Activated CD8-positive, alpha-beta memory T cell treated with anti-CD3 and anti-CD28 coated beads, Interleukin-2, amount 50 U/mL, for 48 hours (primary cell): ENCODE measurements at places on chromosomes 5 and 9.

DNA sequence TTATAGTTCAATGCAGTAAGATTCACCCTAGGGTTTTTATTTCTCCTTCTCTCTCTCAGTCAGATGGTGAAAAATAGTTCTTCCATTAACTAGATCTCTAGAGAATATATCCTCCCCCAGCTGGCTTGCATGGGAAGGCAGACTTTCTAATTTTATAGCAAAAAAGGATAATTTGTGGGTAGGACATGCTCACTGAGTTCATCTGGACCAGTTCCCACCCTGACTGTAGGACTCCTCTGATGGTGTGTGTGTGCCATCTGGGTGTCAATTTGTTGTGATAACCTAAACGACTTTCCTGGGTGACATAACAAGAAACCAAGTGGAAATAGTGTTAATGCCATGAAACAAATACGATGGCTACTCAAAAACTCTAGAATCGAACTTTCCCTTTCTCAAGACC is 44.9 kb downstream of the APBA1 start:
- DNase-seq = no peak

DNA sequence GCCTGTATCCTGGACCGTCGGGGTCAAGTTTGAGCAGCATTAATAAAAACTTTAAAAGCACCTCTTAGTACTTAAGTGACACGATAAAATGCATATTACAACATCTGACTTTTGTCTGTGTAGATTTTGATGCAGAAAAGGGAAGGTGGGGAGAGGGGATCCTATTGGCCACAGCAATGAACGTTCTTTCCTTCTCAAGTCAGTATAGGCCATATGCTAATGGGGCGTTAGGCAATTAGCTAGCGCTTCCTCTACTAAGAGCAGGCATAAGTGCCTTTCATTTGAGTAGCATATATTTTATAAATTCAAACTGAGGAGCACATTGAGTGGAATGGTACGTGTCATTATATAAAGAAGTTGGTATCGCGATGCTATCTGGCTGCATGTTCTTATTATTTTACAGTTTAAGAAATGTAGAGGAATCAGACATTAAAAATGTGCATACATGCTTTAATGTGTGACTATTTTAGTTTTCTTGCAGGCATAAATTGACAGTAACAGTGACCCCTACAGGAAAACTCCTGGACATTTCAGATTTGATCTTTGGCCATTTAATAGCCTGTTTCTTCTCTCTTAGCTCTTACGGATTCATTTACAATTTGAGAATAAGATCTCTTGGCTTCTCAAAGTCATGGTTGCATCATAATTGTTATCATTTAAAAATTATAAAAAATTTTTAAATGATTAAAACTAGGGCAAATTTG is 1.1 kb upstream of the GNA14 start:
- no peak for DNase-seq

GRCh38 chr5:58224661-58225060 is 235.2 kb downstream of the PLK2 start:
- DNase-seq = no peak

- DNase-seq = no peak
Observed at GRCh38 chr9:95420518-95420917, 96.3 kb downstream of the PTCH1 start.

DNA sequence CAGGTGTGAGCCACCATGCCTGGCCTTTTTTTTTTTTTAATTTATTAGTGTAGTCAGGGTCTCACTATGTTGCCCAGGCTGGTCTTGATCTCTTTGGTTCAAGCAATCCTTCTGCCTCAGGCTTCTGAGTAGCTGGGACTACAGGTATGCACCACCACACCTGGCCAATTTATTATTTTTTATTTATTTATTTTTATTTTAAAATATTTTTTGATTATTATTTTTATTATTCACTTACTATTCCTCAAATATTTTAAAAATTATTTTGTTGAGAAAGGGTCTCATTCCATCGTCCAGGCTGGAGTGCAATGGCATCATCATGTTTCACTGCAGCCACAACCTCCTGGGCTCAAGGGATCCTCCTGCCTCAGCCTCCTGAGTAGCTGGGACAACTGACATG is 49.7 kb upstream of the CHD1 start:
- DNase-seq = no peak

- no peak for DNase-seq
Observed at GRCh38 chr5:94376672-94377345, 241.6 kb downstream of the KIAA0825 start.

DNA sequence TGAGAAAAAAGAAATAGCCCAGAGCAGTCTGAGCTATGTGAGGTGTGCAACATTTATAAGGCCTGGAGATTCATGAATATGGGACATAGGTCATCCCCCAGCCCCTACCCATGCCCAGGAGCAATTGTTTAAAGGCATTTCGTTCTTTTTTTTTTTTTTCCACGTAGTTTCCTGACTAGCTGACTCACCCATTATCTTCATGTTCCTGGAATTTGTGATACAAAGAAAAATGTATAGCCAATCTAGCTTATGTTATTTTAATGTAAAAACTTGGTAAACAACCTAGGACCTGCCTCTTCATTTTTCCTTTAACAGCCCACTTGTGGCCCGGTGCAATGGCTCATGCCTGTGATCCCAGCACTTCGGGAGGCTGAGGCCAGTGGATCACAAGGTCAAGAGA is 81.3 kb downstream of the OSTF1 start:
- DNase-seq = no peak

DNA sequence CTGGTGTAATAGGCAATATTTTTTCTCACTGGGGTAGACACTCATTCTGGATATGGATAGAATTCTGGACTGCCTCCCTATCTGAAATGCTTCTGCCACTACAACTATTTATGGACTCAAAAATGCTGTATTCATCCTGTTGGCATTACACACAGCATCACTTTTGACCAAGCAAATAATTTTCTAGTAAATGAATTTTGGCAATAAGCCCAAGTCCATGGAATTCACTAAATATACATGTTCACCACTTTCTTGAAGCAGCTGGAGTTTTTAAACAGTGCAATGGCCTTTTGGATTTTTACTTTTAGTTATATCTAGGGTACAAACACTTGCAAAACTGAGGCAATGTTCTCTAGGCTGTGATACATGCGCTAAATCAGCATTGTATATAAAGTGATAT is 724.9 kb upstream of the EDIL3 start:
- no peak for DNase-seq

GRCh38 chr9:134967547-134967930 is 49.8 kb upstream of the FCN1 start:
- no peak for DNase-seq

DNA sequence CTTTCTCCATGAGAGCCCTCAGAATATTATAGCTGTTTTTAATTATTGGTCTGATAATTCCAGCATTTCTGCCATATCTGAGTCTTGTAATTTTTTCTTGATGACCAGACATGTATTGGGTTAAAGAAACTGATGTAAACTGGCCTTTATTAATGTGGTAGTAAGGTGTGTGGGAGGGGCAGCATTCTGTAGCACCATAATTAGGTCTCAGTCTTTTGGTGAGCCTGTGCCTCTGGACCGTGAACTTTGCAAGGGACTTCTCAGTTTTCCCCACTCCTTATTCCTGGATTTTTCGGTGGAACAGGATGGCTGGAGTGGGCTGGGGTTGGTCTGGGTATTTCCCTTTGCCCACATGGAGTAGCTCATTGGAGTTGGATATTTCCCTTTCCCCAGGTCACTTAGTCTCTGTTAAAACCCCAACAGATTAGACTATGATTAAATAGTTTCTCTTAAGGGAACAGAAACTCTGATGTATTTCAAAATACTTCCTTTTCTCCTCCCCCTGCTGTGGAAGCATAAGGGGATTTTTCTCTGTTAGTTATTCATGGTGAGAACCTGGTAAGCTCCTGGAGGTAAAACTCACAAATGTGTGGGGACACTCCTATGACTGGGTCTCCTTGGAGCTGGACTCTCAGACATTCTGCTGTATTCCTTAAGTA is 52.4 kb downstream of the FSD1L start:
- no peak for DNase-seq

- no peak for DNase-seq
Observed at GRCh38 chr5:114729986-114730385, 368.1 kb downstream of the KCNN2 start.

GRCh38 chr9:76996700-76997099 is 22.8 kb upstream of the FOXB2 start:
- DNase-seq = no peak

GRCh38 chr9:124928116-124928515 is 12.8 kb downstream of the GOLGA1 start:
- DNase-seq = no peak

DNA sequence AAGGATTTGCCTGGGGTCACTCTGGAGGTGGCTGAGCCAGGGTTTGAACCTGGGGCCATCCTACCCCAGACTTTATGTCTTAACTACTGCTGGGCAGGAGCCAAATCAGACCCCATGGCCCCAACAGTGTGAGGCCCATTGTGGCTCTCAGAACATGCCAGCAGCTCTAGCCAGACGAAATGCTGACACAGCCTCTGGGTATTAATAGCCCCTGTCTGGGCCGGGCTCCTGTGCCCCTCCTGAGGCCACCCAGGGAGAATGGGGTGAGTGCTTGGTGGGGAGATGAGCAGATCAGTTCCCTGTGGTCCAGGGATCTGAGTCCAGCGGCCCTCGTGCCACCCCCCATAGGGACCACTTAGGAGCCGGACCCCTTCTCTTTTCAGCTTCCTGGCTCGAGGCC is 2.2 kb upstream of the PLPP7 start:
- no peak for DNase-seq

DNA sequence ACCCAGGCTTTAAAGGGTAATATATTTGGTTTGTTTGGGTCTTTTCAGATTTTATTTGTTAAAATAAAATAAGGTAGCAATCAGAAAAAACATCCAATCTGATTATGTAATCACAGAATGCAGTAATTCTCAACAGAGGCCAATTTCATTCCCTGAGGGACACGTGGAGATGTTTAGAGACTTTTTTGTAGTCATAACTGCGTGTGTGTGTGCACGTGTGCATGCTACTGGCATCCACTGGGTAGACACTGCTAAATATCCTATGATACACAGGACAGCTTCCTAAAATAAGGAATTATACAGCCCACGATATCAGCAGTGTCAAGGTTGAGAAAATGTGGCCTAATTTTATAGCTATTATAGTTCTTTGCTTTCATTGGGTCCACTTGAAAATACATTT is 180.8 kb upstream of the KLF9 start:
- no peak for DNase-seq

- DNase-seq = no peak
Observed at GRCh38 chr9:38153910-38154291, 84.9 kb upstream of the SHB start.

- no peak for DNase-seq
Observed at GRCh38 chr5:5794118-5794560, 371.7 kb downstream of the ICE1 start.

- no peak for DNase-seq
Observed at GRCh38 chr5:32283539-32284377, 29.0 kb downstream of the MTMR12 start.

DNA sequence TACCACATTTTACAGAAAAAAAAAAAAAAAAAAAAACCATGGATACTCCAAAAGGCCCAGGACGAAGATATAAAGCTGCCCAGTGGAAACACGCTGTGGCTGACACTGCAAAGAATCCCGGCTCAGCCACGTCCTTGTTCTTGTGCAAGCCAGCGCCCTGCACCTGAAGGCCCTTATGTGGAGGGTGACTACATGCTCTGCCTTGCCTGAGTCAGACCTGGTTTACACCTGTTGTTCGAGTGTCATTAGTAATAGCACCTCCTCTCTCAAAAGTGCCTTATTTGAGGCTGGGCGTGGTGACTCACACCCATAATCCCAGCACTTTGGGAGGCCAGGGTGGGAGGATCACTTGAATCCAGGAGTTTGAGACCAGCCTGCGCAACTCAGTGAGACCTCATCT is 54.3 kb upstream of the ZSWIM6 start:
- no peak for DNase-seq

DNA sequence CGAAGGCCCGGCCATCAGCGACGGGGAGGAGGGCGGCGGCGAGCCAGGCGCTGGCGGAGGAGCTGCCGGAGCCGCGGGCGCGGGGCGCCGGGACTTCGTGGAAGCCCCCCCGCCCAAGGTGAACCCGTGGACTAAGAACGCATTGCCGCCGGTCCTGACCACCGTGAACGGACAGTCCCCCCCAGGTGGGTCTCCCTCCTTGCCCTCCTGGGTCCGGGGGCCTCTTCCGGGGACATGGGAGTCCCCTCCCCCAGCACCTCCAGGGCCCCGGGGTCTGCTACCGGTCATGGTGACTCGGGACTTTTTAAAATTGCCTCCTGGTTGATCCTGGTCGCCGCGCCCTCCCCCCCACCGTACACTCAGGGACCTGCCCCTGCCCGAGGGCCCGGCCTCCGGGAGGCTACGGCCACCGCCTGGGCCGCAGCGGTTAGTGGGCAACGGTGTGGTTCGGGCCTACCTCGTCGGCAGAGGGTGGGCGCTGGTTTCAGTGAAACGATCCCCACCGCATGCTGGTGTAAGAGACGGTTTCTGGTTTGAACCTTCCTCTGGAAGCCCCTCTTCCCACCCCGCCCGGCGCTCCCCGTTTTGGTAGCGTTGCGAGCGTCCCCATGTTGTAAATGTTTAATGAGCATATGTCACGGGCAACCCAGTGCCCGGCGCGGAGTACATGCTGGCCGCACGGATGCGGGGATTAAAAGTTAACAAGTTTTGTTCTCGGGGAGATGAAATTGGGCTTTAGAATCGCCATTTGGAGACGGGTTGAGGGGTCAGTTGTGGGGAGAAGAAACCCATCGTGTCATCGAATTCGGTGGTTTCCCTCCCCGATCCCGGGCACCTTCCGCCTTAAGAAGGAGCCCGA is 1.1 kb downstream of the LARP1 start:
- DNase-seq = peak; percentile 70

- DNase-seq = no peak
Observed at GRCh38 chr5:159833846-159834245, 82.4 kb upstream of the ADRA1B start.

DNA sequence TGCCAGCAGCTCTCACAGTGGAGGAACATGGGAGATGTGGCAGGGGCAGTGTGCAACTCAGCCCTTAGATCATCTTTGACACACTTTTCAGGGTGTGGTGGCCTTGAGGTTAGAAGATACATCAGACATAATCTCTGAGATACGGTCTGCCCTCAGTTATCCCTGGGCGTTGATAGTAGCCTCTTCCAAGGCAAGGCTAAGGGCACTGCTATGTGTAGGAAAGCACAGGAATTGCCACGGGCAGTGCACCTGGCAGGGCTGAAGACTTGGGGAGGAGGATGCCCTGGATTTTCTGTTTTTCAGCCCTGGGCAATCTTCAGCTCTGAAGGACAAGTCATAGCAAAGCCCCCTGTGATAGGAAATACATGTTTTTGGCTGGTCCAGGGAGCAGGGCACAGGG is 206.7 kb downstream of the GOLPH3 start:
- DNase-seq = no peak
